Smooth muscle cell of the brain vasculature (primary cell): ENCODE measurements at places on chromosomes 5 and 9.

GRCh38 chr9:31683116-31683515, 701.3 kb upstream of the ACO1 start:
- DNase-seq = no peak

DNA sequence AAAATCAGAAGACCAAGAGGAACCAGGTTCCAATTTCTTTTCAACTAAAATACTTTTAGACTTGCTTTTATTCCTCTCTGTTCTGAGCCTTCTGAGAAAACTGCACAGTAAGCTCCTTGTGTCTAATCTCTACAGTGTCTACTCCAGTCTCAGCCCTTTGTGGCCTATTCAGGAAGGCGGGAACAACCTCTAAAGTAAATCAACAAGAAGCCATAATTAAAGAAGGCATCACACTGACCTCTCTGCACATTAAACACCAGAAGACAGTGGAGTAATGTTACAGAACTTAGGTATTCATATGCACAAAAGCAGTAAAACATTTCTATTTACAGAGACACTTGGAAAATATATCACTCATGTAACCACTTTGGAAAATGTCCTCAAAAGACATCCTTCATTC, 14.9 kb downstream of the XPA start:
- no peak for DNase-seq

- no peak for DNase-seq
Observed at GRCh38 chr5:58148254-58148775, 311.6 kb downstream of the PLK2 start.

- DNase-seq = no peak
Observed at GRCh38 chr9:122091682-122092592, 1.2 kb downstream of the TTLL11 start.

DNA sequence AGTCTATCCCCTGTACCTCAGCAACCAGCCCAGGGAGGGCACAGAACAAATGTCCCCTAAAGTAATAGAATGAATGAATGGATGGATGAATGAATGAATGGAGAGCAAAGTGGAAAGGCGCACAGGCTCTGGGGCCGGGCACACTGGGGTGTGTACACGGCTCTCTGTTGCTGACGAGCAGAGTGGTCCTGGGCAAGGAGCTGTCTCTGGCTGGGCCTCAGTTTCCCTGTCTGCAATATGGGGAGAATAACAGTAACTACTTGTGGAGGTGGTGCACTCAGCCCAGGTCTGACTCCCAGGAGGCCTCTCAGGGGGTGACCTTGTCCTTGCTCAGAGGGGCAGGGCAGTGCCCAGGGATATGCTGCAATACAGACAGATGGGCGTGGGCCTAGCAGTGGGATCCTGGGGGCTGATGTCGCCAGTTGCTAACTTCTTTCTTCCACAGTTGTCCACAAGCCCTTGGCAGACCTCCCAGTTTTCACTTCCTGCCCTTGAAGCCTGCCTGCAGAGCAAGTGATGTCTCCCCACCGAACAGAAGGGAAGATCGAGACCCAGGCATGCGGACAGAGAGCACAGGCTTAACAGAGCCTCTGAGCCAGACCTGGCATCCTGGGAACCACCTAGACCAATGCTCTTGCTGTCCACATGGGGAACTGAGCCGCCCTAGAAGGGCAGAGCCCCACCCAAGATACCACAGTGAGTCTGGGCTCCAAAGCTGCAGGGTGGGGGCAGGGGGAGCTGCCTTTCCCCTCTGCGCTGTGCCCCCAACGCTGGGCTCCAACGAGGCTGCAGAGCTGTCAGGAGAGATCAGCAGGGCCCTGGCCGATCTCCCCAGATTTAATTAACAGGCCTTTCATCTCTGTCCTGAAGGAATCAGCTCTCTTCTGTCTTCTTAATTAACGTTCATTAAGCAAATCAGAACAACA, 13.6 kb upstream of the LAMC3 start:
- DNase-seq = no peak

DNA sequence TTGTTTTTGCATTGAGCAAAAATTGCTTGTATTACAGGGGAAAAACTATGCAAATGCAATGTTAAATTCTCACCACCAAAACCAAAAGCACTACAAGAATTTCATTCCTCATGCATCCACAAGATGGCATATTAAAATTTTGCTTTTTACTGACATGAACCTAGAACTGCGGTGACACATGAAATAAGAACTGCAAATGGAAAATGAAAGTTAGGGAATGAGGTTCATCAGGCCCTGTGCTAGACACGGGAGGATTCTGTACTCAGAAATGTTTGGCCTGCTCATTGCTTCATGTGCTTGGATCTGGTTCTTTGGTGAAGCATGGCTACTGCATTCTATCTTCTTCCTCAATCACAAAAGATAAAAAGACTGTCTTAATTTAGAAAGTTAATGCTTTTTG, 9.1 kb upstream of the RFK start:
- peak; percentile 44 for DNase-seq

GRCh38 chr5:57034201-57034916, 82.4 kb upstream of the MIER3 start:
- no peak for DNase-seq

- no peak for DNase-seq
Observed at GRCh38 chr5:153979028-153979783, 59.5 kb downstream of the FAM114A2 start.

DNA sequence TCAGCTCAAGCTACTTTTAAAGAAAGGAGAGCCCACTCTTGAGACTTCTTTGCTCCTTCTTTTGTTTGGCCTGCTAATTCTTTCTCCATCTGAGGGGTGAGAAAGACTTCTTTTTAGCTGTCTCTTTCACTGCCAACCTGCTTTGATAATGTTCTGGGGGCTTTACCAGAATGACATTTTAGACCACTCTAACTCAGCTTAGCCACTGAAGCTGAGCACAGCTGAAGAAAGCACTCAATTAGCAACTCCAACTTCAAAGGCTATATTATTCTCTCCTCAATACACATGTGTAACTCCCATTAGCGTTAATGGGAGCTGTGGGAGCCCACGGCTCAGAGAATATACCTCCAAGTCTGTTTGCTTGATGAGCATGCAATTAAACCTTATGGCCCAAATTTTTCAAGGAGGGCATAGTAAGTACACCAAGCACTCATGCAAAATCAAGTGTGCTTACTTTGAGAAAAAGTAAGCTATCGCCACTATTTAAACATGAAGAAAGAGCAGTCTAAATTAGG, 815.4 kb upstream of the DMAC1 start:
- no peak for DNase-seq

- no peak for DNase-seq
Observed at GRCh38 chr9:134380542-134381271, 54.5 kb downstream of the RXRA start.

DNA sequence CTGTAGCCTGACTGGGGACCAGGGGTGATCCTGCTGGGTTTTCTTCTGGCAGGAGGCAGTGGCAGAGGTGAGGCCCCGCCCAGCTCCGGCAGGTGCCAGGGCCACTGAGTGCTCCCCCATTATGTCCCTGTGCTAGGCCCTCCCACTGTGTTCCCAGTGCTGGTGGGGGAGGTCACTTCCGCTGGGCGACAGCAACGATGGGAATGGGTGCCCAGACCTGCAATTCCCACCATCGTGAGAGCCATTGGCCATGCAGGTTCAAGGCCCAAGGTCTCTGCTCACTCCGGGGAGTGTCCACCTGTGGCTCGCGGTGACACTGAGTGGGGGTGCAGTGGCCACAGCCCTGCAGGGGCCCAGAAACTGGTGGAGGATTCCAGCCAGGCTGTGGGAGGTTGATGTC, 98.6 kb downstream of the RXRA start:
- DNase-seq = no peak

DNA sequence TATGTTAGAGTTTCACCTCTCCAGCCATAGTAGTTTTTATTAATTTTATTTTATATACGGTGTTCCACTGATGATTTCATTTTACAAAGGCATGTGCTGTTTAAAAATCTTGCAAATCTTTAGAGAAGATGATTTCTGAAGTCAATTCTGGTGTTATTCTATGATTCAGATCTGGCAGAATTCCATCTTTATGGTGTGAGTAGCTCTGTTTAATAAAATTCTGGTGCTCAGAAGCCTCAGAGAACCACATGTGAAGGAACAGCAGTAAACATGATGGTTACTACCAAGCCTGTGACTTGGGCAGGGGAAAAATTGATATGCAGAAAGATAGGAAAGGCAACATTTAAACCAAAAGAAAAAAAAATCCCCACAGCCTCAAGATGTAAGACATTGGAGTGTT, 299.7 kb downstream of the NPR3 start:
- no peak for DNase-seq

GRCh38 chr5:128784726-128785125, 180.6 kb upstream of the SLC27A6 start:
- no peak for DNase-seq

- DNase-seq = no peak
Observed at GRCh38 chr9:133341369-133342068, 5.5 kb upstream of the SURF6 start.

- no peak for DNase-seq
Observed at GRCh38 chr5:126464016-126464415, 40.8 kb downstream of the GRAMD2B start.

GRCh38 chr5:120792477-120792876, 328.4 kb downstream of the PRR16 start:
- DNase-seq = no peak

DNA sequence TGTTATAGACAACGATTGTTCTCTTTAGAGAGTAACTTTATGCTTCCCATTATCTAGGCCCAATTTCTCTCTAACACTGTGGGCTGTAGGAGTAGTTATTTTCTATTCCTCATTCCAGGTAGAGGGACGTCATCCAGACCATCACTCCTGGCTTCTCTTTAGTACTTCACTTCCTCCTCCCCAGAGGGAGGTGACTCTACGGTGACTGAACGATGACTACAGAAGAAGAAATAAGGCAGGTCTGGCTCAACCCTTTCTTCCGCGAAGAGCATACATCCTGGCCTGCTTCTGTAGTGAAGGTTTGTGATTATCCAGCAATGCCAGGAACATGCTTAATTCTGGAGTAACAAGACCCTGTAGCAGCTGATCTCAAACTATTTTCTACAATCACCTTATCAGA, 50.8 kb downstream of the HMGCR start:
- no peak for DNase-seq

DNA sequence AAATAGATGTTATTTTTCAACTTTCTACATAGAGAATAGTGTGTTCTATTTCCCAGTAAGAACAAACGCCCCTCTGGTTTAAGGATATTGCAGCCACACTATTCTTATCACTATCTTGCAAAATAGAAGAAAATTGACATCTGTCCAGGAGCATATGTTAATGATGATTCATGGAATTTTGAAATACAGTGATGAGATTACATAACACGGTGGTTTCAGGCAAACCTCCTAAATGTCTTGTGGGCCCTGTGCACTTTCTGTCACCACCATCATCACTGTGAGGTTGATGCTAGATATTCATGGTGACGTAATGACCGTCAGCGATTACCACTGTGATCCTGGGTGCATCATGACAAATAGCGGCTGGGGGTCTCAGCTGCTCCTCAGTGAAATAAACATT, 48.1 kb downstream of the CFAP90 start:
- no peak for DNase-seq

- DNase-seq = no peak
Observed at GRCh38 chr5:144247131-144247530, 76.5 kb downstream of the KCTD16 start.

GRCh38 chr5:32147236-32147635, 26.9 kb downstream of the GOLPH3 start:
- no peak for DNase-seq

GRCh38 chr9:125189361-125190289, at the start of gene PPP6C:
Gene PPP6C, minus strand, starts transcription at chr9:125189803. Its CDS starts 85 bp downstream, at chr9:125189718.
- DNase-seq = peak; percentile 94

GRCh38 chr9:121312169-121312568, 44.2 kb downstream of the GSN start:
- no peak for DNase-seq

DNA sequence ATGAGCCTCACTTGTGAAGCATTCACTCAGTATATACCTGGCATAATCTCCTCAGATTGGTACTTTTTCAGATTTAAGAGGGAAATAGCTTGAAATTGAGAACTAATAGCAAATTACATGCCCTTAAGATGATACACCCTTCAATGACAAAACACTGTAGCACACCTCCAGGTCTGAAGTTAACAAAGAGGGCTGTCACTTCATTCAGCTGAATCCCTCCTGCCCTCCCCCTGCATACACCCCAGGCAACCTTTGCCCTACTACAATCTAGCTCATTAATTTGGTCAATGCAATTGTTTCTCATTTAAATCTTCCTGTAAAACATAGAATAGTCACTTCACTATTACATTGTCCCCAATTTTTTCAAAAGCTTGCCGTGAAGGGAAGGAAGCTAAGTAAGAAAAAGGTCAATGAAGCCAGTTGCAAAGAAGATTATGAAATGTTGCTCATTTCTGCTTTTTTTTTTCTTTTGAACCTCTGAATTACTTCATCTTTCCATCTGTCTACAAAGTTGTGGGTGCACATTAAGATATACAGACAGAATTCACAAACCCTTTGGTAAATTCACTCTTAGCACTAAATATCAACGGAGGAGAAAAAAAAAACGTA, 294.8 kb upstream of the PTGER4 start:
- no peak for DNase-seq

DNA sequence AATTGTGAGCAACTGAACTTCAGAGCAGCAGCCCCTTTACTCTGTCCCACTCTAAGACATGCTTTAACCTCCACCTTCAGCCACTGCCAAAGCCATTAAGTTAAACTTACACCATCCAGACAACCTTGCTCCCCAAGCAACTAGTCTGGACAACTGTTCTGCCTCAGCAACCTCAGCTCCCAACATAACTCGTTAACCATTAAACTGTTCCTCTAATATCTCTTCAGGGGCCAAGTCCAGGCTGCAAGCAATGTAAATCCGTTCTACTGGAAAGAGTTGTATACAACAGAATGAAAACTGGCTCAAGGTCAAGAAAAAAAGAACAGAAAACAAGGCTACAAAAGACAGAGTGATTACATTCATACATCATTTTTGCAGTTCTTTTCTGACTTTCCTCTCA, 131.7 kb upstream of the TARS1 start:
- no peak for DNase-seq

- DNase-seq = no peak
Observed at GRCh38 chr5:43168175-43168574, 23.9 kb upstream of the NIM1K start.

DNA sequence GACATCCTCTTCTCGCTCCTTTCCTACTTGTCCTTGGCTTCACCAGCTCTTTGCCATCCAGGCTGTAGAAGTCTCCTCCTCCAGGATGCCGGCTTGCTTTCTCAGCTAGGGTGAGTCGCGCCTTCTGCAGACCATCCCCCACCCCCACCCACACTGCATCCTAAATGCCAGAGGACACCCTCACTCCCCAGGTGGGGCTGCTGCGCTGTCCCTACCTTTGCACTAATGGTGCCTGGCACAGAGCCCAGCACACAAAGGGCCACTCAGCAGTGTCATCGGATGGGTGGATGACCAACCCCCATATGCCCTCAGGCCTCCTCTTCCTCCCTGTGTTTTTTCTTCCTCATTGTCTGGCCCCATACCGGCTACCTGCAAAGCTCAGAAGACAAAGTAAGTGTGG, 14.8 kb downstream of the IL9 start:
- no peak for DNase-seq

DNA sequence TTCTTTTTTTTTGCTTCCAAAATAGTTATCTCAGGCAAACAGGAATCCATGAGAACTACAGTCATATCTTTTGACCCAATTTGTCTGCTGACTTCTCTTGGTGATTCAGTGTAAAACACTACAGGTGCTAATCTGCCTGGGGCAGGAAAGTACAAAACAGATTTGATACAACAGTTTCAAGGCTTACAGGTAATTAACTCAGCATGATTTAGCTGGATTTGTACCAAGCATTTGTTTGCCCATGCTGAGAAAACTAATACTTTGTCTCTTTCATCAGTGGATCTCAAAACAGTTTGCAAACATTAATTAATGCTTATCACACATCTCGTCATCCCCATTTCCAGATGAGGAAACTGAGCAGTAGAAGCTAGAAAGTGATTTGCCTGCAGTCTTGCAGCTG, 312.5 kb upstream of the SEMA6A start:
- no peak for DNase-seq
